ENCODE measurements at places on chromosomes 6 and 20.

DNA sequence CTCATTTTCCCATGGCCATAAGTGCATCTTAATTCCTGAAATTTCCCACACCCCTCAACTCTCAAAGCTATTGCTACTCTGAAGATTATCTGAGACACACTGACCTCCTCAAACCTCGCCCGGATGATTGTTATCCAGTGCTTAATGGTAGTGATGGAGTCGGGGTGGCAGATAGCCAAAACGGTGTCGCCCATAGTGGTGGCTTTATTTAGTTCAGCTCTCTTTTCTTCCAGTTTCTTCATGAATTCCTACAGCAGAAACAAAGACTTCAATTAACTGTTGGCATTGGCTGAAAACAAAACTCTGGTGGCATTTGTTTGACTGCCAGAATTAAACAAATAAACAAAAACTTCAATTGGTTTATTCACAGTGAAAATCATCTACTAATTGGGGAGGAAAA is 165.4 kb downstream of the DST start:
- no peak for DNase-seq

DNA sequence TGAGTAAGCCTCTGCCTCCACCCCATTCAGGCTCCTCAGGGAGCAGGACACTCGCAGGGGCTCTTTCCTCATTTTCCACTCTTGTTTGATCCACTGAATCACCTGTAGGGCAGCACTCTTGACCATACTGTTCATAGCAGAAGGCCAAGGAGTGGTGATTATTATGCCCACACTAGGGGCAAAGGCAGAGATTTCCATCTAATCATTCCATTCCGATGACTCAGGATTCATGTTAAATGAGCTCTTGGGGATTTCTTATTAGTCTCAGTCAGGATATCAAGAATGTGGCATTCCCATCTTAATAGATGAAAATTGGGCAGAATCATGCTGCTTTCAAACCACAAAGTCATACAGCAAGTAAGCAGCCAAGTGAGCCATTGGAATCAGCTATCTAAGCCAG is 101.9 kb upstream of the MOCS1 start:
- DNase-seq = no peak

GRCh38 chr6:154086510-154086909 is 47.5 kb downstream of the OPRM1 start:
- DNase-seq = no peak

- DNase-seq = no peak
These were observed 33.8 kb upstream of the AIG1 start for GRCh38 chr6:143026696-143027449.

DNA sequence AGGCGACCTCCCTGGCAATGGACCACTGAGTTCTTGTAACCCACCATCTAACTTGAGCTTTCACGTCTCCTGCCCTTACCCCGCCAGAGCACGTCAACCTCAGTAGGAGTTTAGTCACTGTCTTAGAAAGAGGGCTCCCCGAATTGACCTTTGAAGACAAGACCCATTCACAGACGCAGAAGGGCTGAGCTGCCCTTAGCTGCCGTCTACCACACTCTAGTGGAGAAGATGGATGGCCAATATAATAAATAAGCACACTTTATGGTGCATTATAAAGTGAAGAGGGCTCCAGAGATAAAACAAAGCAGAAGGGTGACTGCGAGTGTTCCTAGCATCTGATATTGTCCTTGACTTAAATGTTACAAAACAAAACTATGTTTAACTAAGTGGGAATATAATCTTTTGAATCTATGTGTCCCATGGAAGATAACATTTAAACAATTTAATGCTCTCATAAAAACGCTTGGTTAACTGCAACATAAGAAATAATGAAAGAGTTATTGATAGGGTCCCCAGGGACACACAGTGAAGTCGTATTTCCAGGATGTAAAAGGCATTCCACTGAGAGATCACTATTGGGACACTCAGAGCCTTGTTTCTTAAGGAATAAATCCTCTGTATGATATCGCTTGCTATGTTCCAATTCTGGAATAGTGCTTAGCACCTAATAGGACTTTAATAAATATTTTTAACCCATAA is 261.1 kb downstream of the THBS2 start:
- no peak for DNase-seq

DNA sequence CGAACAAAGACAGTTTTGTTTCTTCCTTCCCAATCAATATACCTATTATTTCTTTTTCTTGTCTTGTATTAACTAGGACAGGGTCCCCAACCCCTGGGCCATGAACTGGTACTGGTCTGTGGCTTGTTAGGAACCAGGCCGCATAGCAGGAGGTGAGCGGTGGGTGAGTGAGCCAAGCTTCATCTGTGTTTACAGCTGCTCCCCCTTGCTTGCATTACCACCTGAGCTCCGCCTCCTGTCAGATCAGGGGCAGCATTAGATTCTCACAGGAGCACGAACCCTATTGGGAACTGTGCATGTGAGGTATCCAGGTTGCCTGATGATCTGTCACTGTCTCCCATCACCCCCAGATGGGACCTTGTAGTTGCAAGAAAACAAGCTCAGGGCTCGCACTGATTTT is 151.9 kb downstream of the CDKAL1 start:
- no peak for DNase-seq

DNA sequence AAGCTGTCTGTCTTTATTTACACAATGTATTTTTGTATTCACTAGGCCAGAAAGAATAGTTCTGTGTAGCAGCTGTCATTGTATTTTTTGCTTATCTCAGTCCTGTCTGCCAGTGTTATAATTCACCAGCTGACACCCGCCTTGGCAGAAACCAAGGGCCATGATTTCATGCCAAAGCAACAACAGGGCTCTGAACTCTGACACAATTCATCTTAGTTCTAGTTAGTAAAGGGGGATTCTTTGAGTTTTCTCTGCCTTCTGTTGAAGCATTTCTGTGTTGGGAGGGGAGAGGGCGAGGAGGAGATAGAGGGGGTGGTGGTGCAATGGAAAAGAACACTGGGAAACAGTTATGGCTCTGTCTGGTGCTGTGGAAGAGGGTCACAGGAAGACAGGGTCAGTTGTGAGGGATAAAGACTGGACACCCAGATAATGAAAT is 684.6 kb upstream of the MARCKS start:
- DNase-seq = peak; percentile 4

GRCh38 chr20:37345339-37346235 is at the start of gene SRC:
TSS of gene SRC (plus strand) at chr20:37346140. CDS start at chr20:37384154, 38,014 bp downstream.
- no peak for DNase-seq
